ENCODE measurements at places on chromosomes 5 and 9. TPM values are rescaled to one million over a fixed set of nuclear protein-coding genes. Genes with fewer than 3 reads are reported as not detected.
A peak's percentile ranks its signal among the peaks of the same experiment; 100 is the strongest.

The TMEM174 gene
- total RNA-seq: not detected

The ICE1 gene
- total RNA-seq: 23.1 TPM

GRCh38 chr9:105751761-105752160, 57.4 kb downstream of the TMEM38B start:
- no peak overlapping the region for H3K4me3 ChIP-seq
- no peak overlapping the region for H3K27ac ChIP-seq
- DNase-seq: no peak
- no peaks in the 10 kb centered on the region for H3K36me3 ChIP-seq
- H3K27me3 ChIP-seq: no peaks in the 10 kb centered on the region
- no peaks in the 10 kb centered on the region for H3K4me1 ChIP-seq

GRCh38 chr9:111068771-111069170, 30.5 kb upstream of the LPAR1 start:
- H3K4me3 ChIP-seq: no peak overlapping the region
- H3K27ac ChIP-seq: peak overlapping the region; percentile 75
- H3K27me3 ChIP-seq: no peaks in the 10 kb centered on the region
- H3K4me1 ChIP-seq: peaks cover 23% of the 10 kb centered on the region
- no peak for DNase-seq

GRCh38 chr5:130874861-130875417, 290.1 kb downstream of the HINT1 start:
- H3K27ac ChIP-seq: no peak overlapping the region
- DNase-seq: no peak
- no peaks in the 10 kb centered on the region for H3K27me3 ChIP-seq
- H3K4me1 ChIP-seq: no peaks in the 10 kb centered on the region
- H3K36me3 ChIP-seq: no peaks in the 10 kb centered on the region

DNA sequence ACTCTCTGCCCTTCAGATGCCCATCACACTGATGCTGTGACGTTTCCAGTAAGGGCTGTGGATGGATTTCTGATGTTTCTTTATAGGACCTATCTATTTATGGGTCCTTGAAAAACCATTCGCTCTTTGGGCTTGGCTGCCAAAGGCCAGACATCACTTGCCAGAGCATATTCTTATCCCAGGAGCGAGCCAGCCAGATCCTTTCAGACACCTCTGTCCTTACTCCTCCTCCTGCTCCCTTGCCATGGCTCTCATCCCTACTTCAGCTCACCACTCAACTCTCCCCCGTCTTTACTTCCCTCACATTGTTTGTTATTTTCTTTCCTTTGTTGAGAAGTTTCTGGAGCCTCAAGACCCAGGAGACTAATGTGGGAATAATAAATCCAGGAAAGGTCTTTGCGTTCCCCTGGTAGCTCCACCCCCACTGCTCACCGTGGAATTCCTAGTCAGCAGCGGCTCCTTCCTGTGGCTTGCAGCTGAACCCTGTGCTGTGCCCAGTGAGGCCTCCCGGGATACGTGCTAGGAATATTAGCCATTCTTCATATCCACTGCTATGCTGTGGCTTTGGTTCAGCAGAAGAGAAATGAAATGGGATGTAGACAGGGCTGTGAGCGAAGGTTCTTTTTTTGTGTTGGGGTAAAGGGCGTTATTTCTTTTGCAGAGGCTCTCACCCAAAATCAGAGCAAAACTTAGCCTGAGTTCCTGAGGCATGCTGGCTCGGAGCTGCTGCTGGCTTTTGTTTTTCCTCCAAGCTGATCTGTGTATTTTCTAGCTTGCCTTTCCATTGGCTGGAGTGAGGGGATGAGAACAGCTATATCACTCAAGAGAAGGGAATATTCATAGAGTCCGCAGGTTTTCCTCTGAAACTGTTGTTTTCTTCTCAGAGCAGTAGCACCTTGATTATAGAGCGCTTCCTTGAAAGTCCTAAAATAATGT, 171.1 kb downstream of the SAXO1 start:
- peak overlapping the region; percentile 41 for H3K27ac ChIP-seq
- H3K36me3 ChIP-seq: no peaks in the 10 kb centered on the region
- no peak for DNase-seq
- no peak overlapping the region for H3K4me3 ChIP-seq

Measured in vagina (tissue), 2 donors.